Smooth muscle cell of the pulmonary artery (primary cell): ENCODE measurements at places on chromosomes 7 and 10. TPM values are rescaled to one million over a fixed set of nuclear protein-coding genes. Genes with fewer than 3 reads are reported as not detected.

AKR1C1 gene
- 79.3 and 99.2 TPM in 2 replicates for total RNA-seq

FRMPD2 gene
- 0.20 TPM in 1 of 2 replicates, not detected in the other for total RNA-seq

SEPHS1 gene
- 24.5 and 26.0 TPM in 2 replicates for total RNA-seq

INMT gene
- 12.0 and 13.1 TPM in 2 replicates for total RNA-seq

LRRC18 gene
- not detected in 2 replicates for total RNA-seq

GPR15LG gene
- total RNA-seq = not detected in 2 replicates

SPACDR gene
- total RNA-seq = 0.65 and 0.96 TPM in 2 replicates

RELN gene
- 86.7 and 200 TPM in 2 replicates for total RNA-seq

SFMBT2 gene
- total RNA-seq = 0.52 and 0.86 TPM in 2 replicates

INSYN2A gene
- 0.13 and 0.59 TPM in 2 replicates for total RNA-seq

VIPR2 gene
- 0.07 TPM in 1 of 2 replicates, not detected in the other for total RNA-seq

WDR86 gene
- 0.26 TPM in 2 replicates for total RNA-seq

FAM180A gene
- 51.3 and 119 TPM in 2 replicates for total RNA-seq

RAMP3 gene
- not detected in 2 replicates for total RNA-seq

HOXA2 gene
- 1.2 and 1.4 TPM in 2 replicates for total RNA-seq

CDK5 gene
- total RNA-seq = 17.9 and 18.8 TPM in 2 replicates

ETV1 gene
- total RNA-seq = 22.8 and 33.4 TPM in 2 replicates

ODAD2 gene
- 0.26 and 1.3 TPM in 2 replicates for total RNA-seq

GPR158 gene
- 0.26 and 0.33 TPM in 2 replicates for total RNA-seq

ASB10 gene
- total RNA-seq = not detected in 2 replicates

SPDYE1 gene
- not detected in 2 replicates for total RNA-seq

CCDC126 gene
- total RNA-seq = 8.3 and 8.7 TPM in 2 replicates

HMX2 gene
- not detected in 2 replicates for total RNA-seq

TLX1 gene
- not detected in 2 replicates for total RNA-seq

OR2A12 gene
- not detected in 2 replicates for total RNA-seq

ERVW-1 gene
- not detected in 2 replicates for total RNA-seq

NAMPT gene
- 92.0 and 252 TPM in 2 replicates for total RNA-seq

JCAD gene
- 8.0 and 29.2 TPM in 2 replicates for total RNA-seq

OPN1SW gene
- not detected in 2 replicates for total RNA-seq

GNG11 gene
- 8.5 and 28.0 TPM in 2 replicates for total RNA-seq

GALNT17 gene
- 0.13 TPM in 1 of 2 replicates, not detected in the other for total RNA-seq

CUBN gene
- total RNA-seq = 1.3 and 3.4 TPM in 2 replicates

HMX3 gene
- not detected in 2 replicates for total RNA-seq

AUTS2 gene
- 4.9 and 5.3 TPM in 2 replicates for total RNA-seq
